T-helper 9 cell (primary cell): ENCODE measurements at places on chromosomes 16 and 17.

DNA sequence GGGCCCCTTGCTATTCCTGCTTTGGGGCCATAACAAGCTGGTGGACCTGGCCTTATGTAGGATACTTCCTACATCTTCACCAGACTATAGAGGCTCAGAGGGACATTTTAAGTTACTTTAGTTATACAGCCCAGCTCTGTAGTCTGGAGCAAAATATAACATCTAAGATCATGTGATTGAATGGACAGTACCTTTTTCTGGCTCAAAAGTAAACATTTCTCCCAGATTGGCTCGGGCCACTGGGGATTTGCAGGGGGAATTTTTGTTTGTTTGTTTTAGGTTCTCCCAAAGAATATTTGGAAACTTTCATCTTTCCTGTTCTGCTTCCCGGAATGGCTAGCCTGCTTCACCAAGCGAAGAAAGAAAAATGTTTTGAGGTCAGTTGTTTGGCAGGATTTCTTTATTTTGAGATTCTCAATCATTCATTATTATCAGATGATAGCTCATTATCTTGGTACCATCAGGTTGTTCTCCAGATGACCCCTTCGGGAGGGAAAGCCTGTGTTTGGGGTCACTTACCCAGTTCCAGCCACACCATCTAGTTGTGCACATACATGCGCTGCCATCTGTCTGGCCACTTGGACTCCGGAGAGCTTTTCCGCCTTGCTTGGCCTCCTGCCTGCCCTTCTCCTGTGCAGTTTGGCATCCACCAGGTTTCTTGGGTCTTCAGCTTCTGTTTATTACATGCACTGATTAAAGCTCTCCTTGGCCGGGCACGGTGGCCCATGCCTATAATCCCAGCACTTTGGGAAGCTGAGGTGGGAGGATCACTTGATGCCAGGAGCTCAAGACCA is 17.2 kb downstream of the IQCK start:
- DNase-seq = no peak

DNA sequence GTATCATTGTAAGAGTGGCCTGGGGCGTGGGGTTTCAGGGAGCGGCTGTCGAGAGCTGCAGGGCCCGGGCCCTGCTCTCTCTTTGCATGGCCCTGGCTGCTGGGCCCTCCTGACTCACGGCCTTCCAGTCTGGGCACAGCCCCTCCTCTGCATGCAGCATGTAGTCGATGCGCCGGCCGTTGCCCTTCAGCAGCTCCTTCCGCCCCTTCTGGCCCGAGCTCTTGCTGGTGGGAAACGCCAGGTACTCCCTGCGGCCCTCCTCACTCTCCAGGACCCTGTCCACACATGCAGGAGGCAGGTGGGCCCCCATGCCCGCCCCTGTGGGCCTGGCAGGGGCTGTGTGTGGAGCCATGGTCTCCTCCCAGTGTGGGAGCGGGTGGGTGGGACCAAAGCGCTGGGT is 50.7 kb downstream of the PRMT7 start:
- DNase-seq = no peak

DNA sequence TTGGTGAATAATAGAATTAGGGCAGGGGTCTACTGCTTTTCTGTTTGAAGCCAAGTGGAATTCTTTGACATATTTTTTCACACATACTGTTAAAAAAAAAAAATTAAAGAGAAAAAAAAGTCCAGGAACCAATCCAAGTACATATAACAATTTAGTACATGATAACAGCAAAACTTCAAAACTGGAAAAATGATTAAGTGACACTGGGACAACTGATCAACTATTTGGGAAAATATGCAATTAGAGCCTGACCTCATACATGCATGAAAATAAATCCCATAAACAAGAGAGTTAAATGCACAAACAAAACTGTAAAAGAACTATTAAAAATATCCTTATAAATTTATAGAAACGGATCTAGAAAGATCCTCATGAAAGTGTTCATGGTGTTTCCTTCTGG is 27.7 kb downstream of the BRIP1 start:
- DNase-seq = no peak

GRCh38 chr16:82037251-82037650 is 2.2 kb downstream of the HSD17B2 start:
- no peak for DNase-seq

GRCh38 chr17:68657576-68657975 is 56.4 kb upstream of the FAM20A start:
- DNase-seq = no peak

DNA sequence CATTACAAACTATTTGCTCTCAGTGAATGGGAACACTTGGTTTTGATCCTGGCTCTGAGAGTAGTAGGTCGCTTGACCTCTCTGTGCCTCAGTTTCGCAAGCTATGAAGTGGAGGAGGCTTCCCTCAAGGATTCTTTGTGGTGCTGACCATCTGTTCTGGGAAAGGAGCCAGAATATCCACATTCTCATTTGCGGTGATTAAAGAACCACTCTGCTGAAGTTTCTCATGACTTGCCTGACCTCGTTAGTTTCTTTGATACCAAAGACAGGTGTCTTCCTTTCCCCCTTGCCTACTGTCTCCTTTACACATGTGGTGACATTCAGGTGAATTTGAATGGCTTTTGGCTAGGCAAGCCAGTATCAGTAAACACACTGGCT is 116.0 kb downstream of the SNX29 start:
- DNase-seq = no peak

- peak; percentile 83 for DNase-seq
These were observed at the start of gene LIMD2 for GRCh38 chr17:63699638-63700527. LIMD2 (minus strand) TSS chr17:63700125; CDS start chr17:63699298, 827 bp downstream.

DNA sequence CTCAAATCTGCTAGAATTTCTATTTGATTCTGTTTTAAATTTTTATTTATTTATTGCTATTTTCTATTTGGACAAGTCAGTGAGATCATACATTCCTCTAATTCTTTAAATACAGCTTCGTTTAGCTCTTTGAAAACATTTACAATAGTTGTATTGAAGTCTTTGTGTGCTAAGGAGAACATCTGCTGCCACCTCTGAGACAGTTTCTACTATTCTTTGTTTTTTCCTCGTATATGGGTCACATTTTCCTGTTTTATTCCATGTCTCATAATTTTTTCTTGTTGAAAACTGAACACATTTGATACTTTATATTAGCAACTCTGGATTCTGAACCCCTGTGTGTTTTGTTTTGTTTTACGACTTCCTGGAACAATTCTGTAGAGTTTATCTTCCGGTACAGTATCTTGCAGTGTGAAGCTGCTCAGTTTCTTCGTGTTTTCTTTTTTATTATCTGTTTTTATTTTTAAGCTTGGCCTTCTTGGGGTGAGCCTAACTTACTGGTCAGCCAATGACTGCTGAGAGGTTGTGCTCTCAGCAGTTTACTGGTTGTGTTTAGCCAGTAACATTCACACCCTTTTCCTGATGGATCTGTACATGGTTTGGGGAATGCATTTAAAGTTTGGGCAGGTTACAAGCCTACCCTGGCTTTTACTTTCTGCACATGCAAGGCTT is 99.0 kb downstream of the CA4 start:
- DNase-seq = no peak

- no peak for DNase-seq
These were observed 4.9 kb downstream of the P3H4 start for GRCh38 chr17:41806685-41807445.

- DNase-seq = no peak
These were observed 111.6 kb downstream of the DYNLRB2 start for GRCh38 chr16:80652441-80652840.

DNA sequence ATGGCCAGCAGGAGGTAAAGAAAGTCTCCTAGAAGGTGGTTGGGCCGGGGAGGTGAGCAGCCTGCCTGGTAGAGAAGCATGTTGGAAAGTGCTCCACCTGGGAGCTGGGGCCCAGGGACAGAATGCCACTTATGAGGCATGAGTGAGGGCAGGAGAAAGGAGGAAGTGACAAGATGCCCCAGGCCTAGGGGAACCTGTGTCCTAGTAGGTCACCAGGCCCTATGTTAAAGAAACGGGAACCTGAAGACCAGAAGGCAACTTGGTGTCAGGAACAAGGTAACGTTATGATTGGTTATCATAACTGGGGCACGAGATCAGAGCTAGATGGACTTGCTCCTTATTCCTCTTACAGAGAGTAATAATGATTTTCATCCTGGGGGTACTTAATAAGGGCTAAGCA is 34.3 kb downstream of the PITPNC1 start:
- no peak for DNase-seq

GRCh38 chr16:75329943-75330342 is 78.5 kb upstream of the BCAR1 start:
- no peak for DNase-seq

DNA sequence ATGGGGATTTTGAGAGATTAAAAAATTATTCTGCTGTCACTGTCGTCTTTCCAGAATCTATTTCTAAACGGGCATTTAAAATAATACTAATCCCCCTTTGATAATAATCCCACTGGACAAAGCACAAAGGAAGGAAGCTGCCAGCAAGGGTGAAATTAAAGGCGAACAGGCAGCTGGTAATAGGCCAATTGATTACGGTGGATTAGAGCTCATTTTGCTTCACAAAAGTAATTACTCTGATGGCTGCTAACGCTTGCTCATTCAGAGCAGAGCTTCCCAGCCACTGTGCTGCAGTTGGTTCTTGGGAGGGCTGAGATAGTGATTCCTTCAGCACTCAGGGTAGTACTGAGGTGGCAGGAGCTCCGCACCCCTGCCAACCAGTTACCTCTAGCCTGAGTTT is 205.7 kb downstream of the SNX29 start:
- no peak for DNase-seq

DNA sequence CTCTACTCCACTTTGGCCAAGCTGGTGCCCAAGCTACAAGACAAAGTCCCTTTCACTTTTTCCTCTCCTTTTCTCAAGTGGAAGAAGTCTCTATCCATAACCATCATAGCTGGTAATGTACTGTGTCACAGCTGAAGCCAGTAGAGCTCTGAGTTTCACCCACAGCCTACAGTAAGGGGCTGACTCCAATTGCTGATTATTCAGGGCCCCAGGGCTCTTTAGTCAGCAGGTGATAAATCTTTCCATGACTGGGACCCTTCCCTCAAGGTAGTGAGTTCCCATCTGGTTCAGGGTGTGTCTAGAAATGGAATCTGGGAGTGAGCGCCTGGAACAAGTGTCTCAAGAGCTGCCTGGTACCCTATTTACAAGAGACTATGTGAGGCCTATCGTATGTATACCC is 436.0 kb upstream of the CA10 start:
- DNase-seq = no peak

DNA sequence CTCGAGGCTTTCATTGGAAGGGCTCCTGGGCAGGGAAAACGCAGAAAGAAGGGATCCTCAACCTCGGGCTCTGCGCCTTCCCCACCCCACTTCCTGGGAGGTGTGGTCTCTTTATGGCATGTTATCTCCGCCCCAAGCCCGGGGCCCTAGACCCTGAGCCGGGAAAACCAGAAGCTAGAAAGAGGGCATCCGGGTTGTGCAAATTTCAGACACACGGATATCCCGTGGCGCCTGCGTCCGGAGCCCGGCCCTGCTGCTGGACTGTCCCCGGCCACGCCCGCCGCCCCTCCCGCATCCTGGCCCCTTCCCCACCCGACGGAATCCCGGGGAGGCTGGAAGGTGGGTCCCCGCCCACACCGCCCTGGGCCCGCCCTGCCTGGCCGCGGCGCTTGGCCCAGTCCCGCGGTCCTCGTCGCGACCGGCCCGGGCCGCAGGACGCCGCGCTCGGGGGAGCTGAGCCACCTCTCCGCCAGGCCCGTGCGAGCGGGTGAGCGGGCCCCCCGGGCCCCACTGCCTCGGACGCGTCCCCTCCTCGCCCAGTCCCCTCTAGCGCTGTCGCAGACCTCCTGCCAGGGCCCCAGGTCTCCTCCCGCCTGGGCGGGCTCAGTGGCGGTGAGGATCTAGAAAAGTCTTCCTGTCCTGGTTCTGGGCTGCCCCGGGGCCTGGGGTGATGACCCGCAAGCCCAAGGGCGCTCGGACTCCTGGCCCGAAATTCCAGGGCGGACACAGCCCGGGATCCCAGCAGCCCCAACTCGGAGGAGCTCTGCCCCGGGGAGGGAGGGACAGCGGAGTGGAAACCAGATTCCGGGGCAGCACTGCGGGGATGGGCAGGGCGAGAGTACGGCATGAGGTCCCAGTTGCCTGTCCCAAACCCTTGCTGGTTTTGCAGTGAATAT is at the start of gene SLC16A5:
TSS of gene SLC16A5 (plus strand) at position 397 of the 896 bp plus-strand sequence. CDS start 5,683 bp downstream, outside the sequence.
- peak; percentile 21 for DNase-seq

DNA sequence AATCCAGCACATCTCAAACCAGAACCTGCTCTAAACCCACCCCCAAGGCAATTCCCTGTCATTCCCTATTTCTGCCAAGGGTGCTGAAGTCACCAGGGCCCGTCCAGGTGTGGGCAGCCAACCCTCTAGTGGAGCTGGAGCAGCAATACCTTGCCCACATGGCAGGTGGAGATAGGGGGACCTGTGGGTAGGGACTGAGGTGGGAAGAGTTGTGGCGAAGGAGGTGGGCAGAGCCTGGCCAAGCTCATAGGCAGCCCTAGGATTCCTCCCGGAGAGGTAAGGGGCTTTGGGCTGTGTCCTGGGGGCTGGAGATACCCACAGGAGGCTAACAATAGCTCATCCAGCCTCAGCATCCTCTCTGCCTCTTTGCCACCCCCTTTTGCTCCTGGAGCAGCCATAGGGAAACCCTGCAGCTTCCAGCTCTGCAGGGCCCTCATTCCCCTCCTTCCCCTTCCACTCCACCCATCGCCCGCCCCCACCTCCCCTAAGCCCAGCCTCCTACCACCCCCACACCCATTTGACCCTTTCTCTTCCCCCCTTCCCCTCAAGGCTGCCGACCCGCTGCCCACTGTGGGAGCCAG is 30.4 kb upstream of the CRHR1 start:
- no peak for DNase-seq

- DNase-seq = no peak
These were observed 2.6 kb downstream of the SRCIN1 start for GRCh38 chr17:38602956-38603785.

GRCh38 chr17:2803386-2803785 is 7.1 kb downstream of the RAP1GAP2 start:
- DNase-seq = no peak

- no peak for DNase-seq
These were observed at the start of gene IRX5 for GRCh38 chr16:54930005-54930868. IRX5 (plus strand) TSS chr16:54930865; CDS start chr16:54931199, 334 bp downstream.

- no peak for DNase-seq
These were observed 8.3 kb upstream of the GEMIN4 start for GRCh38 chr17:760371-760770.

GRCh38 chr16:68768175-68768574 is 31.1 kb downstream of the CDH1 start:
- DNase-seq = no peak

DNA sequence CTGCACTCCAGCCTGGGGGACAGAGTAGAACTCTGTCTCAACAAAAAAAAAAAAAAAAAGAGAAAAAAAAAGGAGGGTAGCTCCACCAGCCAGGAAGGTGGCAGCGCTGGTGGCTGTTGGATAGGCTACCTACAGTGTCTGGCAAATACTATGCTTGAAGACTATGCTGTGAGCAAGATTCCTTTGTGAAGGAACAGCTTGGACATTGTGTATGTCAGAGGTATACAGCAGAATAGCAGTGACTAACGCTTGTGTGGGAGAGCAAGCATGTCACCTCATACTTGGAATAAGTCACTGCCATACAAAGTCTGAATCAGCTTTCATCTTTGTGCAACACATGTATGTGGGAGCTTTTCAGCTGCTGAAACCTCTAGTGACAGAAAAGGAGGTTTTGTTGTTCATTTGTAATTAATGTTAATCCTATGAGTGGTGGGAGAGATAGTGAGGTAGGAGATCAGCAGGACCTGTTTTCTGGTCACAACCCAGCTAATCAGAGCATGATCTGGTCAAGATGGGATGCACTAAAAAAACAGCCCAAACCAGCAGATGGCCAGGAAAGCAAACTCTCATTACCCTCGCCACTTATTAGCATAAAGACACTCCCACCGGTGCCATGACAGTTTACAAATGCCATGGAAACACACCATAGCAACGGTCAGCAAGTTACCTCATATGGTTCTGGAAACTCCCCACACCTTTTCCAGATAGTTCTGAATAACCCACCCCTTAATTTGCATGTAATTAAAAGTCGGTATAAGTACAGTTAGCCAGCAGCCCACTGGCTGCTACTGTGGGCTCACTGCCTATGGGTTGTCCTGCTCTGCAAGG is 6.8 kb upstream of the ITGAD start:
- no peak for DNase-seq
